IPS DF 19.7 (cell line): ENCODE measurements at places on chromosomes 7 and 10.

GRCh38 chr7:571096-571717, 51.6 kb upstream of the PDGFA start:
- DNase-seq = no peak

GRCh38 chr7:134992626-134993179, 6.4 kb downstream of the AGBL3 start:
- no peak for DNase-seq

- no peak for DNase-seq
Measured at GRCh38 chr10:128384831-128385230, 258.6 kb upstream of the MKI67 start.

GRCh38 chr7:40329601-40330153, 194.9 kb downstream of the SUGCT start:
- DNase-seq = no peak

DNA sequence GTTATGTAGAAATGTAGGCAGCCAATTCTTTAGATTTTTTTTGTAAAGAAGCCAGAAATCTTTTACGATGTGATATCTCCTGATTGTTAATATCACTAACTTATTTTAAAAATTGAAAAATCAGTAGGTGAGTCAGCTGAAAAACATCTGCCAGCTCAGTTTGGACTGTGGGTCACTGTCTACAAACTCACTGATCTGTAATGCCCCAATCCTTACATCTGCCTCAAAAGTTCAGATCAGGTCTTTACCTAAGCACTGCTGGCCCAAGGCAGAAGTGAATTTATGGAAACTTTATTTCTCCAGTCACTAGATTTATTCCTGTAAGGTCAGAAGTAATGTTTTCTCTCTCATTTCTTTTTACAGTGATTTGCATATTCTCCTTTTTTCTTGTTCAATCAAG, 31.0 kb upstream of the FAM13C start:
- no peak for DNase-seq
